Foreskin melanocyte (primary cell): ENCODE measurements at places on chromosomes 11 and 22.
A peak's percentile ranks its signal among the peaks of the same experiment; 100 is the strongest.

DNA sequence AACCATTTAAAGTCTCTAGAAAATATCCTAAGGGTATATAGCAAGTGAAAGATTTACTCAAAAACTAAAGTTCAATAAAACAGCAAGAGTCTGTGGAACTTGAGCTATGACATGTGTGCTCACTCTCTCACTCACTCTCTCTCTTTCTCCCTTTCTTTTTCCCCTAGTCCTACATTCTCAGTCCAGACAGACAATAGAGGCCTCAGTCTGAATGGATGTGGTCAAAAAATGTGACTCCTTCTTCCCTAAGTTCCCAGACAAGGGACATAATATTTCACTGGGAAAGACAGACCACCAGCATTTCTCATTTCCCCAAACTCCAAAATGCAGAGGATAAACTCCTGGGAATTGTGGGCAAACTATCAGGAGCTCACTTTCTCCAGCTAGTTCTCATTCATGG is 17.6 kb upstream of the APLNR start:
- peak; percentile 84 for DNase-seq

DNA sequence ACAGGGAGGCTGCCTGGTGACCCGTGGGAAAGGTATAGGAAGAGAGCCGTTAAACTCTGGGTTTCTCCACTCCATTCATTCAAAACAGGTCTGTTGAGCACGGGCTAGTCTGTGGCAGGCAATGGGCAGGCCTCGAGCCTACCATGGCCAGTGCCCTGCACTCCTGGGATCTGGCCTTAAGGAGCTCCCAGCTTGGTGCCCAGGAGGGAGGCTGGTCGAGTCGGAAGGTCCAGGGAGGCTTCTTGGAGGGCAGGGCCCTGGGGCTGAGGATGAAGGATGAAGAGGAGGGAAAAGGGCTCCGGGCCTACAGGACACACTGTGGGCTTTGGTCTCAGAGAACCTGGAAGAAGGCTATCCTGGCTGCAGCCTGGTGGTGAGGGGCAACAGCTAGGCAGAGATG is 41.9 kb upstream of the MN1 start:
- DNase-seq: no peak

- no peak for DNase-seq
These were observed 322.4 kb downstream of the TTC28 start for GRCh38 chr22:28357193-28357592.

DNA sequence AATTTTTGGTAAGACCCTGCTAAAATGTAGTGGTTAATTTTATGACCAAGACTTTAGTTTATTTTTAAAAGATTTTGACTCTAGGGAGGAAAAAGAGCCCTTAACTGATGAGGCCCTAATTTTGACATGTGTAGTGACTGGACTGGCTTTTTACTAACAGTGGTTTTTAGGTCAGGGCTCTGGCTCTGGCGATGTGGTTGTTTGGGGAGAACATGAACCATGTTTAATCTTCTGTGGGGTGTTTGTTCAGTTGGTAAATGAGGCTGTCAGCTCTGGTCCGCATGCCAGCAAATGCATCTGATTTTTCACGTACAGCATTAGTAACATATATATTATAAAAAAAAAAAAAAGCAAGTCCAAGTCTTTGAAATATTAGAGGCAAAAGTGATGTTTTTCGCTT is 104.3 kb downstream of the EXT2 start:
- no peak for DNase-seq

DNA sequence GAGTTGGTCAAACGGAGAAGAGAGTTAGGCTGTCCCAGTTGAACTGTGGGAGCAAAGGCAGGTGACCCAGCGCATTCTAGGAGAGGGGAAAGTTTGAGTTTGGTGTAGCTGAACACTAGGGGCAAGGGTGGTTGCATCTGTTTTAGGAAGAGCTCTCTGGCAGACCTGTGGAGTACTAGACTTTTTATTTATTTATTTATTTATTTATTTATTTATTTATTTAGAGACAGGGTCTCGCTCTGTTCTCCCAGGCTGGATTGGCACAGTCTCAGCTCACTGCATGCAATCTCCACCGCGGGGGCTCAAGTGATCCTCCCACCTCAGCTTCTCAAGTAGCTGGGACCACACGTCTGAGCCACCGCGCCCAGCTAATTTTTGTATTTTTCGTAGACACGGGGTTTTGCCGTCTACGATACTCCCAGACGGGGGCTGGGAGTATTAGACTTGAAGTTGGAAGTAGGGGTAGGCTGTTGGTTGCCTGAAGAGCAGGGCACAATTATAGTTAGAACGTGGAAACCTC is 950 bp upstream of the ACER3 start:
- no peak for DNase-seq

DNA sequence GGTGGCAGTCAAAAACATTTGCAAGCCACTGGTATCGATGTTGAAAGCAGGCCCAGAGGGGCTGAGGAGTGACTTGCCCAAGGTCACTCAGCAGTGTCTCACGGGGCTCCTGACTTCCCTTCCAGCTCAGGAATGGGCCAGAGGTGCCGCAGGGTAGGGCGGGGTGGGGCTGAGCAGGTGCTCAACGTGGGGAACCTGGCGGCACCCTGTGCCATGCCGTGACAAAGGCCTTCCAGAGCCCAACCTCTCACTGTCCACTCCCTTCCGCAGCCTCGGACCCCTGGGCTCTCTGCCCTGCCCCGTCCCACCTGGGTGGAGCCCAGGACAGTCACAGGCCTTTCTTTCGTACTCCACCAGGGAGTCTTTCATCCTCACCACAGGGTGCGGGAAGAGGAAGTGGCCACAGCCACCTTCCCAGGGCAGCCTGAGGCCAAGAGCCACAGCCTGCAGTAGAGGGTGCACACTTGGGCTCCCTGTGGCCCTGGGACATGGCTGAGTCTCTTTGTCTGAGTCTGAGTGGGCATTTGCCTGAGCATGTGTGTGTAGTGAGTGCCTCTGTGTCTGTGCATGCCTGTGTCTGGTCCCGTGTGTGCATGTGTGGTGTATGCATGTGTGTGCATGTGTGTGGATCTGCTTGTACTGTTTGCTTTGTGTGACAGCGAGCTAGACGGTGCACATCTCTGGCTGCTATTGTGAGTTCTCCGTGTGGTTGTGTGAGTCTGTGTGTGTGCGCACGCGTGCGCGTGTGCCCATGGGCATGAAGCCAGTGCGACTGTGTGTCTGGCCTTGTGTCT is 6.0 kb upstream of the LIF start:
- DNase-seq: no peak

DNA sequence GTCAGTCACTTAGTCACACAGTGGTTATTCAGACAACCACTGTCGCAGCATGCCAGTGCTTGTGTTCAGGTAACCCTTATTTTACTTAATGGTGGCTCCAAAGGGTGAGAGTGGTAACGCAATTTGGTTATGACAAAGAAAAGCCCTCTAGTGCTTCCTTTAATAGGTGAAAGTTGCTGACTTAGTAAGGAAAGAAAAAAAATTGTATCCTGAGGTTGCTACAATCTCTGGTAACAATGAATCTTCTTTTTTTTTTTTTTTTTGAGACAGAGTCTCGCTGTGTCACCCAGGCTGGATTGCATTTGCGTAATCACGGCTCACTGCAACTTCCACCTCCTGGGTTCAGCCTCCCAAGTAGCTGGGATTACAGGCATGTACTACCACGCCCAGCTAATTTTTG is 64.5 kb downstream of the C11orf91 start:
- DNase-seq: no peak

DNA sequence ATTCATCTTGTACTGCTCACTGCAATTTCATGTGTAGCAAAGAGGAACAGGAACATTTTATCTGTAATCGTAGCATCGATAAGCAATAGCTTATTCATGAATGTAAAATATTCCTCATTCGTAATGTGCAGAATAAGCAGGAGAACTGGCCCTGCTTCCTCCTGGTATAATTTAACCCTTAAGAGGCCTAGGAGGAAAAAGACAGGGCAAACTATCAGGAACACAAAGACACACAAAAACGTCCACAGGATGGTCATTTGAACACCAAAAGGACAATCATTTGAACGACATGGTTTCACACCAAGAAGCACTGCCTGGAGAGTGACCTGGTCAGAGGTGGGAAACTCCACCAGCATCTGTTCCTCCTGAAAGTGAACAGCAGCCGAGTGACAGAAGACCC is 63.9 kb downstream of the AHNAK start:
- DNase-seq: no peak

- DNase-seq: no peak
These were observed at the start of gene KCNJ5 for GRCh38 chr11:128890543-128891368. Gene KCNJ5 (plus strand): TSS chr11:128891356. CDS start chr11:128911274, 19,918 bp downstream.

DNA sequence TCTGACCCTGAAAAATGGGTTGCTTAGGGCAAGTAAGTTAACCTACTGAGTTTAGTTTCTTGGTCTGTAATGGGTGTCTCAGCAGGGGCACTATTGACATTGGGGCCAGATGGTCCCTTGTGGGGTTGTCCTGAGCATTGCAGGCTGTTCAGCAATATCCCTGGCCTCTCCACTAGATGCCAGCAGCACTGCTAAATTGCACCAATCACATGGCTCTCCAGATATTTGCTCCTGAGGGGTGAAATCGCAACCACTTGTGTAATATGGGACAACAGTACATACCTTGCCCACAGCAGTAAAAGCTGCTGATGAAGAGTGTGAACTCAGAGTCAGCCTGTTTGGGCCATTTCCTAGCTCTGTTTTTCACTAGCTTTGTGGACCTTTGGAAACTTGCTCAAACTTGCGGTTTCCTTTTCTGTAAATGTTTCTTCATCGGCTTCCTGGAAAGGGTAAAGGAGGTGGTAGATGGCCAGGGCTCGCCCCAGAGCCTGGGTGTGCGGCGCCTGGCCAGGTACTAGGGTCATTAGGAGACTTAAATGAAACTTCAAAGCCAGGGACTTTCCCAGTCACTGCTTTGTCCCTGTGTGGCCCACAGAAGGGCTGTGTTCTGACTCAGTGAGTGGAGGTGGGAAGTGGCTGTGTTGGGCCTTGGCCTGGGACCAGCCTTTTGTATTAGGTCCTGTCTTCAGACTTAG is 13.0 kb downstream of the NCF4 start:
- DNase-seq: peak; percentile 18

- DNase-seq: no peak
These were observed 76.2 kb downstream of the SLC1A2 start for GRCh38 chr11:35343033-35343598.

- DNase-seq: no peak
These were observed 135.5 kb downstream of the NOX4 start for GRCh38 chr11:89355646-89356045.

DNA sequence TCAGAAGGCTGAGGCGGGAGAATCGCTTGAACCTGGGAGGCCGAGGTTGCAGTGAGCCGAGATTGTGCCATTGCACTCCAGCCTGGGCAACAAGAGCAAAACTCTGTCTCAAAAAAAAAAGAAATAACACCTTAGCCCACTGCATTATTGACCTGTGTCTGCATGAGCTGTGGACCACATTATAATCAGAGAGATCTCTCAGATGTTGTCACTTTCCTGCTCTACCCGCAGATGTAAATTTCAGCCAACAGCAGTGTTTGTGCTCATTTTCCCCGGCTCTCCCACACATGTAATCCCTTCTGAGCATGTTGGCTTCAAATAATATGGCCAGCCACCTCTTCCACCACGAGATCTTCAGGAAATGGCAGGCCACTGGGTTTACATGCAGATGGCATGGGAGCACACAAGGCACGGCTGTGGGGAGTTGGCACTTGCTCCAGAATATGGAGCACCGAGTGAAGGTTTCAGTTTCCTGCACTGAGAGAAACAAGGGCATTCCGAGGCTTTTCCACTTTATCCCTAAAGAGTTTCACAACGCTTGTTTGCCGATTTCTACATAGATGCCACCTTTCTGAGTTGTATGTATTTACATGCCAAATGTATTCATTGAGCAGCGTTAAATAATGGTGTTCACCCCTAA is 19.7 kb downstream of the CDPF1 start:
- DNase-seq: no peak

- DNase-seq: no peak
These were observed 81.3 kb upstream of the CADM1 start for GRCh38 chr11:115585361-115586024.

DNA sequence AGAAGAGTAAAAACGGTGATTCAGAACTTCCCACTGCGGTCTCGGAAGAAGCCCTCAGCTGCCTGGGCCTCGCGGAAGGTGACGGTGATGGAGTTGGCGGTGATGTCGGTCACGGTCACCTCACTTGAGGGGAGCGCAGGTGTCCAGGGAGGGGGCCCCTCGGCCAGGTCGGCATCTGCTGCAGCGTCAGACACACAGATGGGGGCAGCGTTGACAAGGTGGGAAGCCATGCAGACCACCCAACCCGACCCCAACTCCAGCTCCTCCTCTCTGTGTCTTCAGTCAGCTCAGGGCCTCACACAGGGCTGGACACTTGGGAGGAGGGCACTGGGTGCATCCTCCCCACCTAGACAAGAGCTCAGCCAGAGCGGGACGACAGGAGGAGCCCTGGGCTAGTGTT is 18.6 kb downstream of the CBX7 start:
- no peak for DNase-seq

- no peak for DNase-seq
These were observed 28.8 kb upstream of the CPT1A start for GRCh38 chr11:68870470-68870869.

GRCh38 chr11:128246810-128247594 is 340.4 kb downstream of the ETS1 start:
- no peak for DNase-seq

DNA sequence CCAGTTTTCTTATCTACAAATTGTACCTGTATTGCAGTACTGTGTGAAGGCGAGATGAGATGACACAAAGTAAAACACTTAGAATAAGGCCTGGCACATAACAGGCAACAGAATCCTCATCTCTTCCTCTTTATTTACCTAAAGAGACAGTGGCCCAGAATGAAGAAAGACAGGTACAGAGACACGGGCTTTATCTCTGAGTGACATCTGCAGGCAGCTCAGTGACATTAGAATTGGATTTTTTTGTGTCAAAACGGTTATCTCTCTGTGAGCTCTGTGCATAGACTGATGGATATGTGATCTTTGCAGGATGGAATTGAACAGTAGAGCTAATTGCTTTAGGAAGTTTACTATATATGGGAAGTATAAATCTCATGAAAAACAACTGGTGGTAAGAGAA is 36.2 kb upstream of the TRPC6 start:
- no peak for DNase-seq

GRCh38 chr22:37059876-37060449 is 8.4 kb downstream of the KCTD17 start:
- no peak for DNase-seq

DNA sequence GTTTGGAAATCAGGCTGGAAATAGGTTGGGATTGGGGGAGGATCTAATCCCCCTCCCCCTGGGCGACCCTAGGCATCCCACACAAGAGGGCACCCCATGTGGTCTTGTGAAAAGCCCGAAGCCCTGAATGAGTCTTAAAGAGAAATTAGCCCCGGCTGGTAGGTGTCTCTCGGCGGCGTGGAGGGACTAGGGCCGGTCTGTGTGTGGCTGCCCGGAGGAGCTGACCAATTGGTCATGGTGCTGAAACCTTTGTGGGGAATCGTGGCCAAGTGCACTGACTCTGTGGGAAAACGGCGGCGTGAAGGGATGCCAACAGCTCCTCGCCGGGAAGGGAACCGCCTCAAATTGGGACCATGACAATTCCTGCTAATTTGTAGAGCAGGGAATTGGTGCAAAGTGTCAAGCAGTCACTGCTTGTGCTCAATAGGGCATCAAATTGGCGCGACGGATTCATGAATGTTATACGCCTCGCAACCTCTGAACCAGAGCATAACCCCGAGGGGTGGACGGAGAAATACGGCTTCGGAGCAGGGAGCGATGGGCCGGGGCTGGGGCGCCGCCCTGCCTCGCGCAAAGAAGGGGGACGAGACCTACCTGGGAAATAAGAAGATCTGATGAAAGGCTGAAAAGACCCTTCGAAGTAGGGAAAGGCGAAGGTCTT is 1.5 kb downstream of the DBX1 start:
- DNase-seq: peak; percentile 53
